ENCODE measurements at places on chromosomes 3 and 15.

GRCh38 chr3:41955192-41955591 is 6.7 kb downstream of the ULK4 start:
- no peak for DNase-seq

DNA sequence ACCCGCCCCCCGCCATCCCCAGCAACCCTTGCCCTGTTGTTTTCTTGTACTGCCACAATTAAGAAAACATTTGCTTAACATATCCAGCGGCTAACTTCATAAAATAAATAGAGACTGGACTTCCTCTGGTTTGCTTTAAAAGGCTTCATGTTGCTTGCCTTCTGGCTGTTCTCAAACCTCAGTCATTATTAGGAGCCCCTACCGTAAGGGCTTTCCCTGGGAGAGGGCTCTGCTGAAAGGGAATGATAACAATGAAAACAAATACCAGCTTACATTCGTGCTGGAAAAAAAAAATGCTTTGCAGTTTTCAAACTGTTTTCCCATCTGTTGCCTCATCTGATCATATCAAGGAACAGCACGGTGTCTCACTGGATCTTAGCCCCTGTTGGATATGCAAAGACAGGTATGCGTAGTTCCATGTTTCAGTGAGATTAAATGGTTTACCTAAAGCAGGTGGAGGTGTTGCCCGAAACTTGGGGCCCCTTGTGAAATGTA is 77.2 kb upstream of the VGLL4 start:
- DNase-seq = no peak

GRCh38 chr3:30324587-30324986 is 281.8 kb upstream of the TGFBR2 start:
- DNase-seq = no peak

DNA sequence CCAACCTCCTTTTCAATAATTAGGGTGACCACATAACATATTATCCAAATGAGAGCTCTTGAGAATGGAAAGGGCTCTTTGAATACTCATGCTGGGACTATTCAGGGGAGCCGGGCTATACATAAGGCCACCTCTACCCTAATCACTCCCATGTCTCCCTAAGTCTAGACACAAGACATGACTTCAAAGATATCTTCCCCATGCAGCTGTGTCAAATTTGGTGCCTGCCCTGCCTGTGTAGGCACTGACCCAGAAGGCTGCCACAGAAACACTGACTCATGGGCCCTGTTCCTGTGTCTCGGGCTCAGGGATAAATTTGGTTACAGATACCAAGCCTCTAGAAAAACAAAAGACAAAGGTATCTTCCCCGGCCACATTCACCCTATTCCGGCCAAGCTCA is 70.3 kb downstream of the MYLK start:
- DNase-seq = peak; percentile 33

DNA sequence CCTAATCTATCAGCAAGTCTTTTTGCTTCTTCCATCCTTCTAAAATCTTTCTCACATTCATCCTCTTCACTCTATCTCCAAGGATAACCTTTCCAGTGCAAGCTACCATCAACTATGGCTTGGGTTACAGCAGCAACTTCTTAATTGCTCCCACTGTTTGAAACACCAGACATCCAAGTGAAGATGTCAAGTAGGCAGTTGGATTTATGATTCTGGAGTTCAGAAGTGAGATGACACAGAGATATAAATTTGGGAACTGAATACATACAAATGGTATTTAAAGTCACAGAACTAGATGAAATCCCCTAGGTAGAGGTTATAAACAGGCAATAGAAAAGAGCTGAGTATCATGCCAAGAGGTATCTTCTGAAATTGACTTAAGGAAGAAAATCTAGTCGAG is 3.7 kb downstream of the UBR1 start:
- no peak for DNase-seq

DNA sequence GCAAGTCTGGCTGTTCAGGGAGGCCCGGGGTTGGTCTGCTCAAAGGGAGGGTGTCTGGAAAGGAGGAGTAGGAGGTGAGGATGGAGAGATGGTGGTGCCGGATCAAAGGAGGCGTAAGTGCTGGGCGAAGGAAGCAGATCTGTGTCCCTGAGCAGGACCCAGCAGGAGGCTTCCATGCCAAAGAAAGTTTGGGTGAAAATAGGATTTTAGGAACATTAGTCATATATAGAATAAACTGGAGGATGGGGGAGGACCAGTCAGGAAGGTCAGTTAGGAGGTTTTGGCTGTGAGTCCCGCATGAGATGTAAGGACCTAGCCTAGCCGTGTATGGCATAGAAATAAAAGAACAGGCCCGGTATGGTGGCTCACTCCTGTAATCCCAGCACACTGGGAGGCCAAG is 28.6 kb upstream of the VPS8 start:
- no peak for DNase-seq

DNA sequence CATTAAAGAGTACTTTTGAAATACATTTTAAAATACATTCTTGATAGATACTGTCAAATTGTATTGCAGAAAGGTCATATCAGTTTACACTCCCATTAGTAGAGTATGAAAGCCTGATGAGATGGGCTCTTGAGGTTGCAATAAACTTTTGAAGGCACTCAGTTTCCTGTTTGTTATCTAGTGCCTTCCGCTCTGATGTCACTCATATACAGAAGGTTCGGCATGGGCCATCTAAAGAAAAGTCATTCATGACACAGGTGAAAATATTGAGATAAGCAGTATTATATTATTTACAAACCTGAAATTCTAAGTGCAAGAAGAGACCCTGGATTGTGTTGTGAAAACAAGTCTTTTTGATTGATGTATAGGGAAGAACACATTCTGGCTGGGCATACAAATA is 36.5 kb upstream of the DENND4A start:
- DNase-seq = no peak

- DNase-seq = no peak
Observed at GRCh38 chr3:83426300-83426699, 1532.5 kb upstream of the CADM2 start.

GRCh38 chr3:192858849-192859585 is 58.6 kb downstream of the MB21D2 start:
- DNase-seq = no peak

GRCh38 chr15:49876401-49877038 is 242.5 kb downstream of the ATP8B4 start:
- no peak for DNase-seq

- DNase-seq = no peak
Observed at GRCh38 chr3:111588527-111588926, 6.6 kb downstream of the ZBED2 start.

DNA sequence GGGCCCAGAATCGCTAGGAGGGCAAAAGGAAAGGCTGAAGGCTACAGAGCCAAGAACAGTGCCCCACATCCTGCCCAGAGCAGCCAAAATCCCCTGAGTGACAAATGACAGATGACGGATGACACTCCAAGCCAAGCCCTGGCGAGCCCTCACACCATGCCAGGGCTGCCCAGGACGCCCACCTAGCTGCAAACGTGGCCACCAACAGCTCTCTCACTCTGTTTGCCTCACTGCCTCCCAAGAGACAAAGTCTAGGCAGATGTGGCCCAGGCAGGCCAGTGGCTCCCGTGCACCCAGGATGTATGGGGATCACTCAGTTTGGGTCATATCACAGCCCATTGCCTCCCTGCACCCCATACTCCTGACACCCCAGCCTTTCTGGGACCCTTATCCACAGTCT is 270.1 kb upstream of the NSMCE3 start:
- DNase-seq = no peak

DNA sequence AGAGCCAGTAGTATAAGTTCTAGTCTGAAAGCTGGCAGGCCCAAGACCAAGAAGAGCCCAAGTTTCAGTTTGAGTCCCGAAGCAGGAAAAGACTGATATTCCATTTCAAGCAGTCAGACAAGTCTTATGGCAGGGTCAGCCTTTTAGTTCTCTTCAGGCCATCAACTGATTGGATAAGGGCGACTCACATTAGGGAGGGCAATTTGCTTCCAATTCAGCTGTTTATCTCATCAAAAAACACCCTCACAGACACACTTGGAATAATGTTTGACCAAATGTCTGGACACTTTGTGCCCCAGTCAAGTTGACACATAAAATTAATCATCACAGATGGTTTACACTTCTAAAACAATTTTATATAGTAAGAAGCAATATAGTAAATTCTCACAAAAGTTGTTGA is 69.7 kb downstream of the UBE2E2 start:
- DNase-seq = no peak

DNA sequence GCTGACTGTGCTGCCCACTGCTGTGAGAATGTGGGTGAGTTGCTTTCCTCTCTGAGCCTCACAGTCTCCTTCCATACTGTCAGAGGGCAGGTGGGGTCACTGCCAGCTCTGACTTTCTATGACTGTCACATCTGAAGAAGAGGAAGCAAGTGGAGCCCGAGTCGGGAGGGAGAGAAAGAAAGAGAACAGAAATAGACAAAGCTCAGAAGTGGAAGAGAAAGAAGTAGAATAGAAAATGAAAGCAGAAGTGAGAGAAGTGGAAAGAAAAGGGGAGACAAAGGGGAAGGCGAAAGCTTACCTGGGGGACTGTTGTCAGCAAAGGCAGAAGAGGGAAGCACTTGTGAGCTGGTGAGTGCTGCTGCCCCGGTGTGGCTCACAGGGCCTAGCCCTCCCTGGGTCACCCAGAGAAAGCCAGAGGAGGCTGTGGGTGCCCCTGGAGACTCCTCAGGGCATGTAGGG is 57.9 kb downstream of the EPHB1 start:
- no peak for DNase-seq
